ENCODE measurements at places on chromosomes 13 and 19.

DNA sequence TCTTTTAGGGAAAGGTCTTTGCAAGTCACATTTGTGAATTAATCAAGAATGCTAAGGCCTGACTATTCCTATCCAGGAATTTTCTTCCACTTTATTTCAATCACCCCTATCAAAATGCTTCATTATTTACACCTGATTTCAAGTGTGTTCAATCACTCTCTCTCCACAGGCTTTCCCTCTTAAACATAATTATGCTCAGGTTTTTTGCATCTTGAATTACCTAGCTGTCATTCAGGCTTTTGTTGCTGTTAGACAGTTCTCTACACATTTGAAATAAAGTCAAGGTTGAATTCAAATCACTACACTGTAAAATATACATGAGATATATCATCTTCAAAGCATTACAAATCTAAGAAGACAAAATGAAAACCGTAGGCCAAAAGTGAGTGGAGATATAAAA lies 941.3 kb upstream of the SLITRK1 start:
- no peak for DNase-seq

- DNase-seq, result peak; percentile 15
These were observed 255.1 kb upstream of the SOX21 start for GRCh38 chr13:94967183-94968039.

- no peak for DNase-seq
These were observed 8.9 kb upstream of the TPP2 start for GRCh38 chr13:102587916-102588315.

DNA sequence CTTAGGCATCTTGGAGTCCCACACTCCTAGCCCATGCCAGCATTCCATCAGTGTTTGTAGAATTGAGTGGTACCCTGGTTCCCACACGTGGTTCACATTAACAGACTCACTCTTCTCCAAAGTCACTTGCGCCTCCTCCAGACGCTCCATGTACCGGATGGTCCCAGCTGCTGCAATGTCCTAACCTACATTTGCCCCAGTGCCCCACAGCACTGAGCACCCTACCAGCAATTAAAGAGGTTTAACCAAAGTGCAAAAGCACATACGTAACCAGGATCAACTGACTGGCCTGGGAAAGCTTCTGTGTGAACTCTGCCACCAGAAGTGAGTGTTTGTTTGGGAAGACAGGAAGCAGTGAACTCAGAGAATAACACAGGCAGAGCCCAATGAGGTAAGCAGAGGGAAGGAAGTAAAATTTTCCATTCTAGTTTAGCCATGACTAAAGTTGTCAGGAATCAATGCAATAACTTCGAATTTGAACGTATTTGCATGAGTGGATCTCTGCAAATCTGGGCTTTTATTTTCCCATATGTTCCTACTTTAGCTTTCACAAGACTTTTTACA lies 7.3 kb upstream of the MEDAG start:
- DNase-seq, result peak; percentile 78

DNA sequence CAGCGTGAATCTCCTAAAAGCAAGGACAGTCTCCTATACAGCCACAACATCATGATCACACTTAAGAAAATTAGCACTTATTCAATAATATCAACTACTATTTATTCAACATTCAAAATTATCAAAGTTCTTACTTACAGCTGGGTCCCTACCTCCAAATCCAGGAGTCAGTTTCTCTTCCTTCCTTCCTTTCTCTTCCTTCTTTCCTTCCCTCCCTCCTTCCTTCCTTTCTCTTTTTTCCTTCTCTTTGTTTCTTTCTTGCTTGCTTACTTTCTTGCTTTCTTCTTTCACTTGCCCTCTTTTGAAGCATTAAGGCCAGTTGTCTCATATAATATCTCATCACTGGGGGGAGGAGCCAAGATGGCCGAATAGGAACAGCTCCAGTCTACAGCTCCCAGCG lies 107.6 kb downstream of the DCT start:
- DNase-seq, result no peak

DNA sequence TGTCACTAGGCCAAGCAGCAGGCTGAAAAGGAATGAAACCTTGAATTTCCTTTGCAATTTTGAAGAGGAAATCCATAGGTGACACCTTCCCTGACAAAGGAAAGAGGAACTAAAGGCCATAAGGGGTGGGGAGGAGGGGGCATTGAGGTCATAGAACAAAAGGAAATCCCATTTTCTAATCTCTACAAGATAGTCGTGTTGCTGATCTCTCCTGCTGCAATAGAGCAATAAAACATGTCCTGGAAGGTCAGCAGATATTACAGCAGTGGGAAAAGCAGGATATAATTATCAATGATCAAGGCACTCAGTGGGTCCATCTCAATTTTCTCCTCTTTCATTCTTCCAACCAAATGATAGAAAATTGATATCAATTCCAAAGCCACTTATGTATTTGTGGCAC lies 20.3 kb upstream of the RAP2A start:
- DNase-seq, result no peak

DNA sequence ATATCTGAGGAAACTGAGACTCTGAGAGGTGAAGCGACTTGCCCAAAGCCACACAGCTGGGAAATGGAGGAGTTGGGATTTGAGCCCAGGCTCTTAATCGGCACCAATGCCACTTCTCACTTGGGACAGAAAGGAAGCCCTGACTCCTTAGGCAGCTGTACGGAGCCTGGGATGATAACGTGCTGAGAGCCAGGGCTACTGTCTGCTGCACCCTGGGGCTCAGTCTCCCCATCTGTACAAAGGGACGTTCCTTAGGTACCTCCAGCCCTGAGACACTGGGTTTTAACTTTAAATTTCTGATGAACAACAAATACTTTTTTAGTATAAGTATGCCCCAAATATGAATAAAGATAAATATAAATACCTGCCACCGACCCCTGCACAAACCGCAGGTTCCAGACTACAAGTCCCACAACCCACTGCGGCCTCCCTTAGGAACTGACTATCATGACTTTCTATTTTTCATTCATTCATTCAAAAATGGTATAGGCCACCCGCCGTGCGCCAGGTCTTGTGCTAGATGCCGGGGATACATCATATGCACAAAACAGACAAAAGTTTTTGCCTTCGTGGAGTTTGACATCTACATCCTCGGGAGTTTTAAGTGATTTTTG lies 776 bp upstream of the NCLN start:
- no peak for DNase-seq

- DNase-seq, result peak; percentile 38
These were observed 155.5 kb upstream of the STARD13 start for GRCh38 chr13:33441015-33441414.

GRCh38 chr13:91563799-91564198 lies 165.4 kb downstream of the GPC5 start:
- no peak for DNase-seq

- DNase-seq, result peak; percentile 91
These were observed 159.0 kb upstream of the IRS2 start for GRCh38 chr13:109945206-109945960.

GRCh38 chr13:88701551-88701950 lies 1030.4 kb downstream of the SLITRK5 start:
- no peak for DNase-seq

- no peak for DNase-seq
These were observed 29.8 kb downstream of the KL start for GRCh38 chr13:33045851-33046592.

- DNase-seq, result no peak
These were observed 2.9 kb downstream of the DNAJC15 start for GRCh38 chr13:43026262-43026661.

Measured in EL (cell line).